ENCODE measurements at places on chromosomes 2 and 18.
A peak's percentile ranks its signal among the peaks of the same experiment; 100 is the strongest.

DNA sequence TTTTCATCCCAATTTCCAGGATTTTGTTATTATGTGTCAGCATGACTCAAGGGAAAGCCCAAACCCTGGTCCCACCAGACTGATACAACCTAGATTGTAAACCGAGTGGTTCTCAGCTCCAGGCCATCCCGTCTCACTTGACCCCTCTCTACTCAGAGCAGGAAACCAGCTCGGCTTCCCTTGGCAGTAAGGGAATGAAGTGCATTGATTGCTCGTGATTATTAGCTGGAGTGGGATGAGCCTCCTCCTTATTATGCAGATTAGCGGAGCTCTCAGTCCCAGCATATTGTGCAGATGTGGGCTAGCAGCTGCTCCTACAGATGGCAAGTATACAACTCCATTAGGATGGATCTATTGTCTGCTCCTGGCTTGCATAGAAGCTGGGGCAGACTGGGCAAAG is 167.6 kb downstream of the LNPK start:
- DNase-seq: no peak

DNA sequence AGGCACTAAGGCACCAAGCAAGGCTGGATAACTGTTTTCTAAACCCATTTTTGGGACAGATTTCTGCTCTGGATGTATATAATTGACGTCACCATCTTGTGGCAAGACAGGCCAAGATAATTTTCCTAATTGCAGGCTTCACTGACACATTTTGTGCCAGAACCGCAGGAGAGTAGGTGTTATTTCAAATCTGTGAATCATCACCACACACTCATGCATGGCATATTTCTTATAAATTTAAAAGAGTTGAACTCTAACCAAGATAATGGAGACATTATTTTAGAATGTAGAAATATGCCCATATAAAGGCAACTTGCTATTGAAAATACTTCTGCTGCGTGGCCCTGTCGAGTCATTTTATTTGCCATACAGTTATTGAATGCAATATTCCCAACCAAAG is 68.3 kb upstream of the ACYP2 start:
- DNase-seq: no peak

- DNase-seq: no peak
Measured at GRCh38 chr2:85388878-85389538, 21.2 kb downstream of the CAPG start.

GRCh38 chr2:78068808-78069207 is 546.6 kb upstream of the LRRTM4 start:
- DNase-seq: no peak

- DNase-seq: no peak
Measured at GRCh38 chr2:16661526-16661925, 4.1 kb downstream of the CYRIA start.

DNA sequence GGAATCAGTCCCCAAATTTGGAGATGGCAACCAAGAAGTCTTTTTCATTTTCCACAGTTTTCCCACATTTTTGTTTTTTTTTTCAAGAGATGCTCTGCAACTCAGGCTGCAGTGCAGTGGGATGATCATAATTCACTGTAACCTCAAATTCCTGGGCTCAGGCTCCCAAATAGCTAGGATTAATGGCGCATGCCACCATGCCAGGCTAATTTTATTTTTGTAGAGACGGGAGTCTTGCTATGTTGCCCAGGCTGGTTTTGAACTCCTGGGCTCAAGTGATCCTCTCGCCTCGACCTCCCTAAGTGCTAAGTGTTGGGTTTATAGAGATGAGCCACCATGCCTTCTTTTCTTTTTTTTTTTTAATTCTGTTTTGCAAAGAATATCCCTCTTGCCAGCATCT is 35.2 kb downstream of the PCBP1 start:
- no peak for DNase-seq

- no peak for DNase-seq
Measured at GRCh38 chr2:178829299-178829960, 22.2 kb upstream of the TTN start.

GRCh38 chr18:37392648-37393047 is 172.9 kb downstream of the CELF4 start:
- DNase-seq: no peak

DNA sequence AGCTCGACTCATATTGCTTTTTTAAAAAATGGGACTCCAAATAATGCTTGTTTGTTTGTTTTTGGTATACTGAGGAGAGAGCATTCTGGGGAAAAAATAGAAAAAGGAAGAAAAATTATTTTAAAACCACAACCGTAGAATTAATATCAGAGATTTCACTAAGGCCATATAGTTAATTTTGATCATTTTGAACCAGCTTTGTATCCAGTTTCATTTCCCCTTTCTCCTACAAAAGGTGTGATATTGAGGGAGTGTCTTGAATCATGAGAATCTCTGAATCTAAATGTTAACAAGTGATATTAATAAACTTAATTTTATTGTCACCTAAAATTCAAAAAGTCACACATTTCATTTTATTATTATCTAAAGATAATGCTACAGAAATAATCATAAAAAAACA is 198.5 kb upstream of the GALNT5 start:
- DNase-seq: no peak

GRCh38 chr2:150051004-150051403 is 436.5 kb downstream of the RND3 start:
- DNase-seq: no peak

GRCh38 chr2:241033994-241034393 is 35.6 kb downstream of the SNED1 start:
- DNase-seq: no peak

- no peak for DNase-seq
Measured at GRCh38 chr2:151826737-151827157, 1.5 kb downstream of the ARL5A start.

GRCh38 chr2:152715854-152716428 is 1.3 kb downstream of the PRPF40A start:
- peak; percentile 67 for DNase-seq

- no peak for DNase-seq
Measured at GRCh38 chr2:25740810-25741381, 67.5 kb upstream of the DTNB start.

GRCh38 chr2:231288590-231288989 is 90.2 kb downstream of the ARMC9 start:
- DNase-seq: no peak

- no peak for DNase-seq
Measured at GRCh38 chr2:207285473-207285815, 119.7 kb upstream of the KLF7 start.

DNA sequence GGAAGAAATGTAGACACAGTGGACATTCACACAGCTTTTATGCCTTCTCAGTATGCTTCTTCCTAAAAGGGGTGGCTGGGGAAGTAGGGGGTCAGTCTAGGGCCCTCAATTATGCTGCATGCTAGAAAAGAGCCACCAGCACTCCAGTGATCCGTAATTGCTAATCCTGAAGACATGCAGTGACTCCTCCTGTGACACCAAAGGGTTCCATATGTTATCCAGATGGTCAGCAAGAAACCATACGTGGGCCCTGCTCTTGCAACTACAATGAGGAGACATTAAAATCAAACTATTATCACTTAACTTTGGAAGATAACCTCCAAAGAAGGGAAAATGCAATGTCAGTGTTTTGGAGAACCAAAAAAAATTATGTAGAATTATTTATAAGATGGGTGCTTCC is 143.4 kb upstream of the LYPD1 start:
- DNase-seq: no peak

- DNase-seq: no peak
Measured at GRCh38 chr18:66874812-66875474, 271.1 kb upstream of the CDH19 start.

GRCh38 chr2:38835015-38835601 is 40.6 kb downstream of the DHX57 start:
- DNase-seq: no peak

GRCh38 chr2:10497797-10498251 is 49.7 kb upstream of the ODC1 start:
- DNase-seq: no peak

- DNase-seq: peak; percentile 38
Measured at GRCh38 chr2:184756885-184757284, 158.6 kb downstream of the ZNF804A start.

- DNase-seq: no peak
Measured at GRCh38 chr2:75622500-75622899, 24.1 kb upstream of the MRPL19 start.

GRCh38 chr18:48080546-48080945 is 150.1 kb upstream of the SMAD2 start:
- DNase-seq: no peak

DNA sequence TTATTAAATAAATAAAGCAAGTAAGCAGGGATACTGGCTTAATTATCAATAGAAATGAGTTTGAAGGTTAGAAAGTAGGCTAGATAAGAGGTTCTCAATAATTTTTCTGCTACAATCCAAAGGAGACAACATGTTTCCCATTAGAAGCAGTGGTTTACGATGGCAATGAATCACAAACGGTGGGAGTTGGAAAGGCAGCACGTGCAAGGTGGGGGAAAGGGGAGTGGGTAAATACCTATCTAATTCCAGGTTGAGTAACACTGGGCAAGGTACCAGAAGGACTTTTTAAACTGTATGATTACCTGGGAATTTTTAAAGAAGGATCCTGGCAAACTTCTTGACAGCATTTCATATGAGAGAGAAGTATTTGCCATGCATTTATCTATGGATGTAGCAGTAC is 289.9 kb downstream of the NBAS start:
- no peak for DNase-seq

- no peak for DNase-seq
Measured at GRCh38 chr2:45083175-45083574, 73.9 kb upstream of the SIX2 start.

- peak; percentile 53 for DNase-seq
Measured at GRCh38 chr18:25278394-25278793, 73.6 kb downstream of the ZNF521 start.

DNA sequence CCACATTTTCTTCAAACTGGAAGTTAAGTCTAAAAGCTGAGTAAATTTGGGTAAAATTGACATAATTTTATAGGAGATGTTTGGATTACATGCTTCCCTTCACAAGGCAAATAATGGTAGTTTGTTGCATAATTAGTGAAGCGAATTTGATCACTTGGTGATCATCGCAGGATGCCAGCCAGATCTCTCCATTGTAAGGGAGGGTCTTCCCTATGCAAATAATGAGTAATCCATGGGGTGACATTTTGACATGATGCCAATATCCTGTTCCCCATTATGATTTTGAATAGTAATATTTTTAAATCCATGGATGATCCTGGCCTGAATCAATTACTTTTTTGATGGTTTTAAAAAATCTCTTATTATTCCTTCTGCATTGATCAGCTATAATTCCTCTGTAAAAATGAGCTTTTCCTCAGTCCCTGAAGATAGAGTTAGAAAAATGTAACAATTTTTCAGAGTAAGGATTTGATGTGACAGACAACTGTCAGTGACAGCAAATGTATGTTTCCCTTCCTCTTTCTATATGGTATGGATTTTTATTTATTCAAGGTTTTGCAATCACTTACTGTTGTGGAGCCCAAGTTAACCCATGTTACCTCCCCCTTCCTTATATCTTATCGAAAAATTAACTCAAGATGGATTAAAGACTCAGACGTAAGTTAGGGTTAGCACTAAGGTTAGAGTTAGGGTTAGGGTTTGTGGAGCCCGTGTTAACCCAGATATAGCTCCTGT is 21.4 kb downstream of the CCL20 start:
- DNase-seq: no peak

DNA sequence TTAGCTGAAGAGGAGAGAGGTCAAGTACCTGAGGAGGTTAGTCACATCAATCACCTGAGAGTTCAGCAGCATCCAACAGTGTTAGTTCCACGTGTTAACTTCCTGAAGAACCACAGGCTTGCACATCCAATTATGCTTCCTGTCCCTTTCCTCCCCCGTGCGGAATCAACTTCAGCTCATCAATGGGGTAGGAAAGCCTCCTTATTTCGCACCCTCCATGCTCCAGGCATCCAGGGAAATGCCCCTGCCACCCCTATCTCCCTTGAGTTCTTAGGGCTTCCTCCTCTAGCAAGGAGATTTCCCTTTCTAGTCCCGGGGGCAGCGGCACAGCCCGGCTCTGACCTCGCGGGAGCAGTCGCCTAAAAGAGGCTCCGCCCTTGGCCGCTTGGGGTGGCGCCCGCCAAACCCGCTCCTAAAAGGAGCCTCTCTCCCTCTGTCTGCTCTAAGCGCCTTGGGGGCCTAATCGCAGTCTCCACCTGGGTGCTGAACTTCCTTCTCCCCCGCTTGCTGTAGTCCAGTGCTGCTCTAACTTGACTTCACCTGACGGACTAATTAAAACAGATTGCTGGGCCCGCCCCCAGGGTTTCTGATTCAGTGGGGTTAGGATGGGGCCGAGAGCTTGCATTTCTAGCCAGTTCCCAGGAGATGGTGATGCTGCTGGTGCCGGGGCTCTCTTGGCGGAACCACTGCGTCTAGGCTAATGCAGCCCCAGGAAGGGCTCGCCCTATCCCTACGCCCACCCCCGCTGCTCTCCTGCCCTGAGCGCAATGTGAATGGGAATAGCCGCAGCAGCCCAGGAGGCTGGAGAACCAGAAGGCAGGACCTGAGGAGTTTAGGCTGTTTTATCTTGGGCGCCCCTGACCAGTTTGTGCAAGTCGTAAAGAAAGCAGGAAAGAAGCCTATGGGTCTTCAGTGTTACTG is 3.4 kb upstream of the TET3 start:
- DNase-seq: peak; percentile 71

GRCh38 chr2:37830636-37831035 is 94.5 kb upstream of the RMDN2 start:
- no peak for DNase-seq

- peak; percentile 53 for DNase-seq
Measured at GRCh38 chr2:106839849-106840595, 45.9 kb downstream of the ST6GAL2 start.

DNA sequence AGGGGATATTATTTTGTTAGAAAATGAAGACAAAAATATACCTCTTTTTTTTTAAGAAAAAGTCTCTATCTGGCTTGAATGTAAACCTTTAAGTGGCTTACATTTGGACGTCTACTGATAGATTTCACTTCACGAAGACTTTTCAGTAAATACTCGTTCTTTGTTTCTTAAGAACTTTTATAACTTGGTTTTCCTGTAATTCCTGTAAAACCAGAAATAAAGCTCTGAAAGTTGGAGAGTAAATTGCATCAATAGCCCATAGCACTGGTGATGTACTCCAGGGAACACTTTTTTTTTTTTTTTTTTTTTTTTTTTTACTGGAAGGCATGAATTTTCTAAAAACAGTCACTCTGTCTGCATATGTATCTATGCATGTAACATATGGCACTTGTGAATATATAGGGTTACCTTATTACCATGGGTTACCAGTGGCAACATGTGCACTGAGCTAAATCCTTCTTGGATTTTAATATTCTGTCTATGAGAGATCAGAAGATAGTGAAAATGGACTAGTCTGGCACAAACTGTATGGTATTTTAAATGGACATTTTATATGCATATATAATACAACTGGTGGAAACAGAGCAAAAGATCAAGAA is 309.2 kb upstream of the TCF4 start:
- no peak for DNase-seq

All from hematopoietic multipotent progenitor cell (in vitro differentiated cells).